ENCODE measurements at places on chromosomes 2 and 18.
A peak's percentile ranks its signal among the peaks of the same experiment; 100 is the strongest.

- DNase-seq, result no peak
Observed at GRCh38 chr2:237886685-237887481, 27.5 kb downstream of the RAMP1 start.

DNA sequence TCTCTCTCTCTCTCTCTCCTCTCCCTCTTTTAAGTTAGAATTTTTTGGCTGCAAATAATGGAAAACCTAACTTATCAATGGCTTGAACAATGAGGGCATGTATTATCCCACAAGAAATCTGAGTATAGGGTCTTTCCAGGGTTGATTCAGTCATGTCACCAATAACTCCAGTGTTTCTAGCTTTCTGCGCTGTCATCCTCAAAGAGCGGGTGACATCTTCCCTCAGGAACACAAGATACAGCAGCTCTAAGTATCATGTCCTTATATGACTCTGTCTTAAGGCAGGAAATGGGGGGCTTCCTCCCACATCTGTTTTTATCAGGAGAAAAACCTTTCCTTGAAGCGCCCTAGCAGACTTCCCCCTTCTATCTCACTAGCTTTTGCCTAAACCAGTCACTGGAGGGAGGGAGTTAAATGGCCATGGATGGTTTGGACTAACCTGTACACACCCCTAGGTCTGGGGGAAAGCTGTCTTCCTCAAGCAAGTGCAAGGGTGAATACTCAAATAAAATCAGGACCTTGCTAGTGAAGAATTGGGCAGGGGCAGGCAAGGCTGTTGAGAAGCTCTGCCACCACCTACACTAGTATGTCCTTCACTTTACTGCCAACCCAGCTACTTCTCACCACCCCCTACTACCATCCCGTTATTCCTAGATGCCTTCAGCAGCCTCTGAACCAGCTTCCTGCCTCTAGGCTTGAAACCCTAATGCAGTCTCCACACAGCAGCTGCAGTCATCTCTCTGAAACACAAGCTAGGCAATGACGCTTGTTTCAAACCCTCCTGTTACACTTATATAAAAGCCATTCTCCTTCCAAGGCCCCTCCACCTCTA is 7.5 kb upstream of the TUBA4A start:
- no peak for DNase-seq

DNA sequence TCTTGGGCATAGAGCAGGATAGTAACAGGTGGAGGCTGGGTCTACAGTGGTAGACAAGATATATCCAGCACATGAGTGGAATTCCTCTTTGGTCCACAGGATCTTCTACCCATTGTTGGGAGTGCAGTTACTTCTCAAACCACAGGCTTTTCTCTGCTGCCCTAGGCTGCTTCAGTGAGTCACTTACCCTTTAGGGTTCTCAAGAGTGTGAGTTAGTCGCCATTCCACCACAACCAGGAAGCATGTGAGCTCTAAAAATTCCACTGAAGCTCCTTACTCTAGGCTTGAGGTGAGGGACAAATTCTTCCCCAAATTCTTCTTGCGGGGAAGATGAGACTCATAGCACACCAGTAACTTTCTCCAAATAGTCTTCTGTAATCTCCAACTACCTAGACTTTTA is 189.4 kb downstream of the PLCL1 start:
- no peak for DNase-seq

- DNase-seq, result no peak
Observed at GRCh38 chr2:105397953-105398335, 907 bp downstream of the FHL2 start.

GRCh38 chr2:36348721-36349120 is 6.9 kb upstream of the CRIM1 start:
- no peak for DNase-seq

GRCh38 chr2:4653991-4654390 is 950.6 kb downstream of the DCDC2C start:
- DNase-seq, result no peak

GRCh38 chr18:6342990-6343389 is 71.7 kb downstream of the L3MBTL4 start:
- DNase-seq, result no peak

DNA sequence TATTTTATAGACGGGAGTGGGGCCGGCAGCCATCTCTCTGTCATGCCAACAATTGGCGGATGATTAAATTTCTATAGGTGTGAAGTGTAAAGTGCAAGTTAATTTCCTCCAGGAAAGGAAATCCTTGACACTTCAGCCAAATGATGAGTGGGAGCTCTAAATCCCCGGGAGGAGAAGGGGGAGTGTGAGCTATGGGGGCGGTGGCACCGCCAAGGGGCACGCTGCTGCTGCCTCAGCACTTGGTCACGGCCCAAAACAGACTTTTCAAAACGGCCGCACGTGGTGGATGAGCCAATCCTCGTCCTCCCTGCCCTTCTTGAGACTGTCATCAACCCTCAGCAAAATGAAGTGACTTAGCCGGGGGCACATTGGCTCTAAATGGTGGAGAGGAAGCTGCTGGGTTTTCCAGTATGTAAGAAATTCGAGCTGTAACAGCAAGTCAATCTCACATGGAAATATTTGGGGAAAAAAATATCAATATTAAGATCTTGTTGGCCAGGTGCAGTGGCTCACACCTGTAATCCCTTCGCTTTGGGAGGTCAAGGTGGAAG is 200.8 kb downstream of the TFCP2L1 start:
- no peak for DNase-seq

- DNase-seq, result no peak
Observed at GRCh38 chr2:30191107-30191506, 40.2 kb upstream of the LBH start.

GRCh38 chr2:7403092-7403775 is 486.0 kb downstream of the RNF144A start:
- DNase-seq, result no peak

DNA sequence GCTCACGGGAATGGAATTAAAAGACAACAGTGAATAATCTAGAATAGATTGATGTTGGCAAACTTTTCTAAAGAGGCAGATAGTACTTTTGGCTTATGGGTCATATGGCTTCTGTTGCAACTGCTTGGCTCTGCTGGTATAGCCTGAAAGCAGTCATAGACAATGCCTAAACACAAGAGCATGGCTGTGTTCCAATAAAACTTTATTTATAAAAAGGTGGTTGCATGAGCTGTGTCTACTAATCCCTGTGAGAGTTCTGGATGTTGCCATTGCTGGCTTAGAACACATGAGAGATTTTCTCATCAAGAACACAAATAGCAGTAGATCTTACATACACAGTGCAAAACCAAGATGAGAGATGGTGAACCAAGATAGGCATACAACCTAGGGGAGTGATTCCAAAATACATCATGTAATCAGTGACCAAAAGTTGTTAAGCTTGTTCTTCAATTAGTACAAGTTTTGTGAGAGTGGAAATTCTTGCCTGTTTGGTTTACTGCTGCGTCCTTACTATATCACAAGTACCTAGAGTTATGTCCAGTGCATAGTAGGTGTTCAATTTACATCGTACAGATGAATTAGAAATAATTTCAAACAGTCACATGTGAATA is 380.0 kb downstream of the METTL4 start:
- no peak for DNase-seq

GRCh38 chr2:182852090-182852489 is 14.3 kb downstream of the FRZB start:
- no peak for DNase-seq

DNA sequence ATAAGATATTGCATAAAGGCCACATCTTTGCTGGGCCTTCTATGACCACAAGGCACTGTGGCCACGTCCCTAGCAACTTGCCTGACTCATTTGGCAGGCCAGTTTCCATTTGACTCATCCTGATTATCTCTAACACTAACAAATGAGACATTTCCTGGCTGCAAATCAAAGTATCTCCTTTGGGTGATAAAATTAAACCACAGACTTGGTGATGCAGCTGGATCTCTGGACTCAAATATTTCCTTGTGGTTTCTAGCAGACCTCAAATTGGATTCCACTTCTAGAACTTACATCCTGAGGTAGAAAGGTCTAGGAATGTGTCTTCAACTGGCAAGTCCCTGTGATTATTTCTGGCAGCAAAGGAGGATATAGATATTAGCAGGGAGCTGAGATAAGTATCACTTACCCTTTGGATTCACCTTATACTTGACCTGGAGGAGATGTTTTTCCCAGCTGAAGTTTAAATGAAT is 167.9 kb upstream of the NXPH2 start:
- DNase-seq, result no peak

GRCh38 chr2:55232863-55233657 is 572 bp downstream of the RPS27A start:
- DNase-seq, result peak; percentile 60

GRCh38 chr18:28582724-28583123 is 405.8 kb upstream of the CDH2 start:
- no peak for DNase-seq

DNA sequence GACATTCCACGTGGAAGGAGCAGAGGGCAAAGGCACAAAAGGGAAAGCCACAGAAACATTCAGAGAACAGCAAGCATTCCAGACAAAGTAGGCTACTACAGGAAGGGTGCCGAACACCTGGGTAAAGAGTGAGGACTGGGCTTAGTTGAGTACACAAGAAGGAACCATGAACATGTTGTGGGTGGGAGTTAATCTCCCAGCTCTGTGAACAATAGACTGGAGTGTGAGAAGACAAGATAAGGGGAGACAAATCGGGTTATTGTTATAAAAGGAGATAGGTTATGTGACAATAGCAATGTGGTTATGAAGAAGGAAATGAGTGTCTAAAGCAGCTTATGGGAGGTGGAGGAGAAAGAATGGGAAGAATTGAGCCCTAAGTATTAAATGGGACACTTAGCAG is 70.0 kb downstream of the DPP4 start:
- DNase-seq, result no peak

DNA sequence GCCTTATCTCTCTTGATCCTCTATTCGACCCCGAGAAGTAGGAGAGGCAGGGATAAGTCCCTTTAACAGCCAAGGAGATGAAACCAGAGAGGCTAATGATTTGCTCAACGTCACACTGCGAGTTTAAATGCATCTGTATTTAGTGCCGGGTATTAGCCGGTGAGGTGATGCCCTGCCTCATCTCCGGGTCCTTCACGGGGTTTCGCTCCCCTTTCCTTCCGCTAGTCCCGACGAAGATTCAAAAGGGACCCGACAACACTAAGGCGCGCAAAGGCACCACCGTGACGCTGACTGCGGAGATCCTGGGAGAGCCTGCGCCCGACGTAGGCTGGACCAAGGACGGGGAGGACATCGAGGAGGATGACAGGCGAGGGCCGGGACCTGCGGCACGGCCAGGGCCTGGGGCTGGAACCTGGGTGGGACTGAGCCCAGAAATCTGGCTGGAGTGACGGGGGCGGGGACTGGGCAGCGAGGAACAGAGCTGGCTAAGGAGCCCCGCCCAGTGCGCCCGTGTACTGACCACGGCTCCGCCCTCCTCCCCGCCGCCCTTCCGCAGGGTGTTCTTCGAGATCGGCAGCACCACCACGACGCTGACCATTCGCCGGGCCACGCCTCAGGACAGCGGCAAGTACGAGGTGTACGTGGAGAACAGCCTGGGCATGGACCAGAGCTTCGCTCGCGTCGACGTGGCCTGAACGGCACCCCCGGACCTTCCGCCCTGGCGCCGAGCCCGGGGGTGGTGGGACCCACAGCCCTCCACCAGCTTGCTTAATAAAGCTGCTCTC is 1.0 kb upstream of the GMPPA start:
- peak; percentile 35 for DNase-seq

DNA sequence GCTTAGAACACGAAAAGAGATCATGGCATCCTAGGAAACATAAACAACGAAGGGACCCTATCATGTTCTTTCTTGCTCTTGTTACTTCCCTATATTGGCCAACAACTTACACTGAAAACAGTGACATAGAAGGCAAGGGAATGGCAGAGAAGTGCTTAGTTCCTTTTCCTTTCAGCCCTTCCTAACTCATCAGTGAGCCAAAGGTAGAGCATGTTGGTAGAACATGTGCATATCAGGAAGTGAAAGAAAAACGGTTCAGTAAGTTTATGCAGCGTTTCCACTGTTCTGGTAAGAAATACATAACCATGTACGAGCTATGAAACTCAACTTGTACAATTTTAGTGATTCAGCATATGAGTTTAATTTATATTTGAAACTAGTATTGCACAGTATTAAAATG is 21.7 kb downstream of the AKAIN1 start:
- no peak for DNase-seq

DNA sequence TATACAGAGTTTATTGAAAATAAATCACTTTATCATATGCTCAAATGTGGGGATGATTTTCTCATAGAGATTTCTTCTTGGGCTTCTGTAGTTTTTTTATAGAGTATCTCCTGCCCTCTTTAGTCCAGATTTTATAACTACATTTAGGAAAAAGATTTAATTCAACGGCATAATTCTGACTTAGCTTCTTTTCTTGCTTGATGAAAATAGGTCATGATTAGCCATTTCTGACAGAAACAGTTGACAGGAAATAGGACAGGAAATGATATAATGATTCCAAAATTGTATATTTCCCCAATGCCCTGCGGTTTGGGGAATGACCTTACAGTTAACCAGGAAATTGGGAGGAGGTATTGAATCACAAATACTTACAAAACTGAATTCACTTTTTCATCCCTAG is 1531.9 kb upstream of the ACVR2A start:
- DNase-seq, result no peak

DNA sequence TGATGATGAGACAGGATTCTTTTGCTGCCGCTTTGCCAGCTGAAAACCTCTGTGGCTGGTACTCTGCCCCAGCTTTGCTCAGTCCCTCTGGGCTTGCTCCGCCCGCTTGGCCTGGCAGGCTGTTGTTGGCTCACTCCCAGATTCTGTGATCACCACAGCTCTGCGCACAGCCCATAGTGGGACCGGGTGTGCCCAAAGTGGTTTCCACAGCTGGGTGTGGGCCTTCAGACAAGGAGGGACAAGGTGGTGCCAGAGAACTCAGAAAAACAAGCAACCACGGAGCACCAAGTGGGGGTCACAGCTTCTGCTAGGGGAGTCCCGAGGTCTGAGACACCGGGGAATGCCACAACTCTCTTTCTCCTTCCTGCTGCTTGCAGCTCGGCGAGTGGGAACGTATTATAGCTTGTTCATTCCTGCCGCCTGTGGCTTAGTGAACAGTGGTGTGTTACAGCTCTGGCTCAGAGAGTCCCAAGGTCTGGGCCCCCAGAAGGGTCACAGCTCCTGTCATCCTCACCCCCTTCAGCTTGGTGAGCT is 9.2 kb upstream of the KYNU start:
- no peak for DNase-seq

- DNase-seq, result no peak
Observed at GRCh38 chr2:54577035-54577434, 120.9 kb downstream of the SPTBN1 start.

DNA sequence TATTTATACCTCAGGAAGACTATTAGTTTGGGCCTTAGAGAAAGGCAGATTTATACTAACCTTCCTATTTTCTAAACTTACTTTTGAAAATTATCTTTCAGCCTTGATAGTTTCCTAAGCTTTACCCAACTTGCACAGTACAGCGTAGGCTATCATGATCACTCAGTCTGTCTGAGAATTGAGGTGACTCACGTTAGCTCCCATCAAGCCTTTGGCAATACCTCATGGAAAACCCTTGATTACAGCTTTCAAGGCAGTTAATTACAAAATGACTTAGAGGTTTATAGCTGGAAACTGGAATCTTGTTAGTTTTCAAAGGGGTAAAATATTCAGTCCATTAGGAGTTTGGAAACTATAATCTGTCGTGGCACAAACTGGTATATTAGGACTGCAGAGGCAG is 26.4 kb upstream of the ARMC9 start:
- DNase-seq, result no peak

All from stimulated activated CD4-positive, alpha-beta T cell treated with anti-CD3 and anti-CD28 coated beads, Interleukin-2, amount 100 ng/mL, for 24 hours (primary cell).